ENCODE measurements at places on chromosomes 11 and 22.

DNA sequence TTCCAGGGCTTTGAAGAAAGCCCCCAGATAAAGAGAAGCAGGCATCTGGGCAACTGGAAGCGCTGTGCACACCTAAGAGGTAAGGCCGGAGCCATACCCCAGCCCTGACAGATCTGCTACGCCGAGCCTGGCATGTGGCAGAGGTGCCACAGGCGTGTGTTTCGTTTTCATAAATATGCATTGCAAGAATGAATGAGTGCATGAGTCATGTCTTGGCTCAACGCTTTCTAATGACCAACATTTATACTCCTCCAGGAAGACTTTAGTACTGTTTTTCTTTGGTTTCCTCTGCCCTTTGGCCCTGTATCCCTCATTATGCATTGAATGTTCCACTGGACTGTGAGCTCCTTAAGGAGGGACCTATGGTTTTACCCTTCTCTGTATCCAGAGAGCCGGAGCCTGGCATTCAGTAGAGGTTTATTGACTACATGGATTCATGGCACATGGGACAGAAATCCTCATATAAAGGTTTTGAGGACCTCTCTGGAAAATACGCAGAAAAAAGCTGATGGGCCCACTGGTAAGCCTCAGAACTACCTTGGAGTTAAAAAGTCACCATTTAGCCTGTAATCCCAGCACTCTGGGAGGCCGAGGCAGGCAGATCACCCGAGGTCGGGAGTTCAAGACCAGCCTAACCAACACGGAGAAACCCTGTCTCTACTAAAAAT, 38.9 kb upstream of the CSNK2A3 start:
- no peak for DNase-seq

DNA sequence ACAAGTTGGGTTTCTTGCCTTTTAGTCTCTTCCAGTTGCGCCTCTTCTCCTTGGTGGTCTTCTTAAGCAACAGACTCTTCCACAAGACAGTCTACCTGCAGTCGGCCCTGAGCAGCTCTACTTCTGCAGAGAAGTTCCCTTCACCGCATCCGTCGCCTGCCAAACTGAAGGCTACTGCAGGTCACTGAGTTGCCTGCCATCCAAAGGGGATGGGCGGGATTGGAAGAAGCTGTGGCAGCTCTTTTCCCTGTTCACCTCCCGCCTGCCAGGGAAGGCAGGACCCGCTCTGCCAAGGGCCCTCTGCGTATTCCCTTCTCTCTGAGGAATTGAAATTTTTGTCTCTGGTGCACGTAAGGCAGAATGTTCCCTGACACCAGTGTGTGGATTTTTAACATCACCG, 9.2 kb upstream of the STT3A start:
- DNase-seq, result no peak

GRCh38 chr11:439315-440064, 2.3 kb downstream of the ANO9 start:
- DNase-seq, result no peak

DNA sequence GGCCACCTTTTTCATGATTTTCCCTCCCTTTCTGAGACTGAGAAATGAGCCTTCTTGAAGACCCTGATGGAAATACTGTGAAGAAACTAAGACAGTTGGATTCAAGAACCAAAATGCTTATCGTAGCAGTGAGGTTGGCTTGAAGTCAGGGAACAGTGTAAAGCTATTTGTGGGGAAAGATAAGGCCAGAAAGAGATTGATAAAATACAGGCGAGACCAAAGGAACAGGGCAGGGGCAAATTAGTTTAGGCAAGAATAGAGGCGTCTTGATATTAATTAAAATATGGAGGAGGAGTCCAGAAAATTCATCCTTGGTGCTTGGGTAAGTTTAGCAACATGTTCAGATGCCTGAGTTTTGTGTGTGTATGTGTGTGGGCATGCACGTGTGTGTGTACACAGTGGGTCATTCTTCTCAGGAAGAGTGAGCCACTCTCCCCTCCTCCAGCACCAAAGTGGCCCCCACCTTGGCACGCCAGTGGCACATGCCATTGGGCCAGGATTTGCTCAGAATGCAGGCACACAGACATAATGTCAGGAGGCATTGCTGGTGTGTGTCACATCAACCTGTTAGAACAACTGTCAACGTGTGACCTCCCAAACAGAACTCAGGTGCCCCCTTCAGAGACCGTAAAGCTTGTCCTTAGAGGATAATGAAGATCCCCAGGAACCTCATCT, 3.9 kb upstream of the EHF start:
- no peak for DNase-seq

DNA sequence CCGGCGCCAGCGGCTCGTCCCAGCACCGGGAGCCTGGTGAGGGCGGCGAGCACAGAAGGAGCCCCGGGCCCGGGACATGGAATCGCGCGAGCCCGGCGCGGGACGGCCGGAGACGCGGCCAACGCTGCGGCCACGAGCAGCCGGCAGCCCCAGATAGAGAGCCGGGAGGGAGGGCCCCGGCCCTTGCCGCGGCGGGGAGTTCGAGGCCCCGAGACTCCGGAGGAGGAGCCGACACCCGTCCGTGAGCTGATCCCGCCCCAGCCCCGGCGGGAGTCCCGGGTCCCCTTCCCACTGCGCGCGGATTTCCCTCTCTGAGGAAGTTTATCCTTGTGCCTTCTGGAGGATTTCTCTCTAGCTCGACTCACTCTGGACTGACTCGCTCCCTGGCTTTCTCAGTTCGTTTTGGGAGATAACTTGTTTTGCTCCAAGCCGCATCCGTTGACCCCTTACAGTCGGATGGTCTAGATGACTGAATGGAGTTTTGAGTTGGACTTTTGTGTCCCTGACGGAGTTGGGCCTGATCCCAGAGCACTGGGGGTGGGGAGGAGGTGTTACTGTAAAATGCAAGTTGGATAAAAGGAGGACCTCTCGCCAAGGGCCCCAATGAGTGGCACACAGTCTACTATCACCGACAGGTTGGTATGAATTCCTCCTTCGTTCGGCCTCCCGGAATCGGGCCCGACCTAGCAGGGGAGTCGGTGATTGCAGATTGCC, 585 bp downstream of the ARHGEF12 start:
- DNase-seq, result no peak

DNA sequence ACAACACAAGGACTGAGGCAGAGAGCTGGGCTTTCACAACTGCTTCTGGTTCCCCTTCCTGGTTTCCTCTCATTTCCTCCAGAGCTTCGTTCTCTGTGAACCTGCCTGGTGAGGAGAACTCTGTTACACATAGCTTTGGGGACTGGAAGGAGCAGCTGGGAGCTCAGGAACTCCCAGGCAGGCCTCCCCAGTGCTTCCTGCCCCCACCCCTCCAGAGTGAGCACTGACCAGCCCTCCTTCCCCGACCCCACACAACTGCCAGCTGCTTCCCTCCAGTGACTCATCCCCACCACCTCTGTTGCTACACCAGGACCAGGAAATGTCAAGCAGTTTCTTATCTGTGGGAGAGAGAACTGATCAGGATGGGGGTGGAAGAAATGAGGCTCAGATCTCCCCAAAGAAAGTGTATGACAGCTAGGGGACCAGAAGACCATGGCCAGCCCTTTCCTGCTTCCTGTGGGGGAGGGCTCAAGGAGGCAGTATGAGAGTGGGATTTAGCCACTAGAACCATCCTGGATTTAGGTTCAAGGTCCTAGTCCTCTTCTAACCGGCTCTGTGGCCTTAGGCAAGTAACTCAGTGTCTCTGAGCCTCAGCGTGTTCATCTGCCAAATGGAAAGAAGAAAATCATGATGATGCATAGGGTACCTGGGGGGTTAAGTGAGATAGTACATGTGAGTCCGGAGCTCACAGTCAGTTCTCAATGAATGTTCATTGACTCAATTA, 4.5 kb upstream of the TP53I11 start:
- DNase-seq, result no peak

- no peak for DNase-seq
Measured at GRCh38 chr11:288478-289397, at the start of gene PGGHG. TSS of gene PGGHG (plus strand) at chr11:289126. CDS start at chr11:289817, 691 bp downstream.

DNA sequence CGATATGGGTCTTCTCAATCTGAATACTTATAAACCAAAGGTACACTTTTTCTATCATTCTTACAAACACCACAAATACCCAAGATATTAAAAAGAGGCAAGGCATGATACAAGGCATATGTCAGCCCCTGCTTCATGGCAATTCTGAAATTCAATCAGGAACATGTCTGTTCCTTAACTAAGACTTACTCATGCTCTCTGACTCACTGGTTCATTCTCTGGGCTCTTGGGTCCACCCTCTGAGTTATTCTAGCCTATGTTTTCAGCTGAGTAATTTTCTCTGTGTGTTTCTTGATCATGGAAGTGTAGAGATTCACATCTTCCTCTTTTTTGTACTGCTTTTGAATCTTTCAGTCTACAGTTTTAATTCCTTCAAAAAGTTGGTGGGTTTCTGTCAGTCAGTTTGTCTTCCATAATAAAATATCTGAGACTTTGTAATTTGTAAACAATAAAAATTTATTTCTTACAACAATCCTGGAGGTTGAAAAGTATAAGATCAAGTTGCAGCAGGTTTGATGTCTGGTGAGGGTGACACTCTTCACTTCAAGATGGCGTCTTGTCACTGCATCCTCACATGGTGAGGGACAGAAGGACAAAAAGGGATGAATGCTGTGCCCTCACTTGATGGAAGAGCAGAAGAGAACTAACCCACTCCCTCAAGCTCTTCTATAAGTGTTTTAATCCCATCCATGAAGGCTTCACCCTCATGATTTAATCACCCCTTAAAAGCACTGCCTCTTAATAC, 211.7 kb downstream of the FAM76B start:
- DNase-seq, result no peak

DNA sequence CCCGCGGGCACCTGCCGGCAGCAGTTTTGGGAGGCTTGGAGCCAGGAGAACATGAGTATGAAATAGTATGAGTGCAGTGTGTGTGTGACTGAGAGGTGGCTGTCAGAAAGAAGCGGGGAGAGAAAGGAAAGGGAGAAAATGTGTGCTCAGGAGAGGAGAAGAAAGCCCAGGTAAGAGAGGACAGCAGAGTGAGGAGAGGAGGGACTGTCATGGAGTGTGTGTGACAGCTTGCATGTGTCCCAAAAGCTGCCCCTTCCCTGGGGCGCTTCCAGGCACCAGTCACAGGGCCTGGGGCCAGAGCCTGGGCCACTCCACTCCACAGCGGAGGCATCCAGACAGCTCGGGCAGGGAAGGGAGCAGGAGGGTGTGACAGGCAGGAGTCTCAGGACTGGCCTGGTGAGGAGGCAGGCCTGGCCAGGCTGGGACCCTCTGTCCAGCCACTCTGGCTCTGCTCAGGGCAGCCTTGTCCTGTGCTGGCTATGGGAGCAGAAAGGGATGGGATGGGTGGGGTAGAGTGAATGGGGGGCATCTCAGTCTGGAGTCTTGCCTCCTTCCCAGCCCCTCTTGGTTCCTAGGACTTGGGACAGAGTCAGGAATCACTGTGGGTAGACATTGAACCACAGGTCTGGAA, 949 bp downstream of the MMP11 start:
- DNase-seq, result no peak

DNA sequence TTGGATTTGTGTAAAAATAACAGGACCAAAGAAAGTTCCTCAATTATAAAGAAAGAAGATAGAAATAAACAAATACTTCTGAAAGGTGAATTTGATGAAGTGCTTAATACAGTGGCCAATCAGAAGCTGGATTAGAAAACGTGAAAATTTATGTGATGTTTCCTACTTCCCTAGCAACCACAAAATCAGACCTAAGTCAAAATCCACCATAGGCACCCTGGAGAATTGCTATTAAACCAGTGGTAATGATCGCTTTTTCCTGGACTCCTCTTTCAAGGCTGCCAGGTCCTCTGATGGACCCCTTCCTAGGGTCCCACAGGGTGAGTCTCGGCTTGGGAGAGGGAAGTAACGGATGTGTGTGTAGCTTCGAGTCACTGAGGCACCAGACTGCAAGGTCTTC, 9.6 kb downstream of the WT1 start:
- no peak for DNase-seq

DNA sequence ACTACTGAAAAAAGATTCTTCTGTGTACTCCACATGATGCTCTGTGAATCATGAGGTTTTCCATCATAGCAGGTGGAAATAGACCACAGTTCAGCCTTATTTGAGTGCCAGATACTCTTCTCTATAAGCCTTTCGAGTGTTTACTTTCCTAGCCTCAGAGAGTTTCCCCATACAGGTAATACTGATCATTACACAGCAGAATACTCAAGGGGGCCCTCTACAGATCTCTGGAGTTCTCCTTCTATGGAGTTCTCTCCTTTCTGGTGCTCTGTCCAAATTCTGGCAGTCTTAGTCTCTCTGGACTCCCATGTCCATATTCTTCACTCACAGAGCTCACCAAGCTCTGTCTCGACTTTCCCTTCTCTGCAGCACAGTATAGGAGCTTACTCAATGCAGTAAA, 175.7 kb upstream of the CARD18 start:
- no peak for DNase-seq

- DNase-seq, result no peak
Measured at GRCh38 chr11:2293984-2294925, 7.5 kb downstream of the C11orf21 start.

- no peak for DNase-seq
Measured at GRCh38 chr11:69436041-69436982, 45.2 kb upstream of the LINC01488 start.

- no peak for DNase-seq
Measured at GRCh38 chr11:14546672-14547071, 26.5 kb upstream of the PSMA1 start.

- DNase-seq, result no peak
Measured at GRCh38 chr11:11856638-11857037, 14.9 kb downstream of the USP47 start.

GRCh38 chr11:57458060-57458409, 2.3 kb upstream of the RTN4RL2 start:
- DNase-seq, result no peak

DNA sequence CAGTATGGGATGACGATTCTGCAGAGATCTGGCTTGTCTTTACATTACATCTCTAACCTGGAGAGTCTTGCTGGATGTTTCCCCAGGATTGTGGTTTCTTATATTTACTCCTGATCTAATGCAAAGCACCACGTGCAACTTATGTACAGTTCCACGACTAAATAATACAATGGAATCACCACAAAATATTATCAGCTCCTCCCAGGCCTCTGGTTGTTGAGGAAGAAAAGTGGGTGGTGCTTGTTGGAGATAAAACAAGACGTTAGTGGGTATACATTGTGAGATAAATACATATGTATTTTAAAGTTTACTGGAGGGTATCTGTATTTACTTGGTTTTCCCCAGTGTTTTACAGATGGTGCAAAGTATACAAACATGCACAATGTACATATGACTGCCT, 569.7 kb downstream of the NTM start:
- DNase-seq, result no peak

DNA sequence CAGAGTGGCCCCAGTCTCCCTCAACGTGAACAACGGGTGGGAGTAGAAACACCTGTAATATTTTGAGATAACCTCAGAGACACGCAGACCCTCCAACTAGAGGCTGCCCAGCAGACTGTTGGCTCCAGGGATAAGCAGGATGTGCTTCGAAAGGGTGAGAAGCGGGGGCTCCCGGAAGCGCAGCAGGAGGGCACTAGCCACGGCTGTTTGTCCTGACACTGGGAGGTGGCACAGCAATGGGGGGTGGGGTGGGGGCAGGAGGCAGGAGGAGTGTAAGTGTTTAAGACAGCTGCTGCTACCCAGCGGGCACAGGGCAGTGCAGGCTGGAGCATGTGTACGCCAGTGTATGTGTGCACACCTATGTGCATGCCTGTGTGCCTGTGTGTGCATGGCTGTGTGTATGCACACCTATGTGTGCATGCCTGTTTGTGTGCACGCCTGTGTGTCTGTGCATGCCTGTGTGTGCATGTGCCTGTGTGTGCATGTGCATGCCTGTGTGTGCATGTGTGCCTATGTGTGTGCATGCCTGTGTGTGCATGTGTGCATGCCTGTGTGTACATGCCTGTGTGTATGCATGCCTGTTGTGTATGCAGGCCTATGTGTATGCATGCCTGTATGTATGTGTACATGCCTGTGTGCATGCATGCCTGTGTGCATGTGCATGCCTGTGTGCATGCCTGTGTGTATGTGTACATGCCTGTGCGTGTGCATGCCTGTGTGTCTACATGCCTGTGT, 154.7 kb downstream of the SHANK2 start:
- DNase-seq, result no peak
